ENCODE measurements at places on chromosomes 3 and 15.

GRCh38 chr15:46892621-46893160, 824.6 kb upstream of the SEMA6D start:
- no peak for DNase-seq

DNA sequence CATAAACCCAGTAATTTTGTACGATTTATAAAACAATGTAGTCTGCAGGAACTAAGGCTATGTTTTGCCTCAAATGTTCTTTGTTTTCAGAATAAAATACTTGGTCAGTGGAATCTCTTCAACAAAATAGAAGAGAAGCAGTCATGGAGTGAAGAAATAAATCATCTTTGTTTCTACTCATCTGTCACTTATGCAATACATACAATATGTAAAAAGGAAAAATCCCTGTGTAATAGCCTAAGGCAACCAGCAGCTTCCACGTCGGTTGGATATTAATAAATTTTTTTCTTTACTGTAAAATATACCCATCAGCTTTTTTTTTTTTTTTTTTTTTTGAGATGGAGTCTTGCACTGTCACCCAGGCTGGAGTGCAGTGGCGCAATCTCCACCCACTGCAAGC, 5.2 kb upstream of the WDR5B start:
- DNase-seq: no peak

DNA sequence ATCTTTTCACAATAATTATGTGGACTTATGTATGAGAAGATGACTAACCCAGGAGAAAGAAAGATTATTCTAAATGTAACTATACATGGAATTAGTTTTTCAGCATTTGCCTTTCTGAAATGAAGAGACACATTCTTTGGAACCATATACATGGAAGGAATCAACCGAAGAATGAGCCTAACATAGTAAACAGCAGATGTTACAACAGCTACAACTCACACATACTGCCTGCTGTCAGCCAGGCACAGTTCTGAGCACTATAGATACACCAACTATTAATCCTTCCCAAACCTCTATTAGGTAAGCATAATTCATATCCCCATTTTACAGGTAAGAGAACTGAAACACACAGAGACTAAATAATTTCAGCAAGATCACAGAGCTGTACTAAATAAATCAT, 840.0 kb downstream of the ROBO1 start:
- DNase-seq: no peak

GRCh38 chr3:122253581-122253980, 70.1 kb downstream of the CASR start:
- no peak for DNase-seq

DNA sequence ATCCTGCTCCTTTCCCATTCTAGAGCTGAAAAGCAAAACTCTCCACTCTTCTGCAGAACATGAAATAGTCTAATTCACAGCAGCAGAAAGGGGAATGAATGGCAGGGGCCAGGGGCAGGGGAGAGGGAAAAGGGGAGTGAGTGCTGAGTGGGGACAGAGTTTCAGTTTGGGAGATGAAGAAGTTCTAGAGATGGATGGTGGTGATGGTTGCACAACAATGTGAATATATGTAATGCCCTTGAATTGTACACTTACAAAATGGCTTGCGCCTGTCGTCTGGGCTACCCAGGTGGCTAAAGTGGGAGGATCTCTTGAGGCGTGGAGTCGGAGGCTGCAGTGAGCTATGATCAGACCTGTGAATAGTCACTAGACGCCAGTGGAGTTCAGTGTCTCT, 78.5 kb upstream of the MEF2A start:
- no peak for DNase-seq

DNA sequence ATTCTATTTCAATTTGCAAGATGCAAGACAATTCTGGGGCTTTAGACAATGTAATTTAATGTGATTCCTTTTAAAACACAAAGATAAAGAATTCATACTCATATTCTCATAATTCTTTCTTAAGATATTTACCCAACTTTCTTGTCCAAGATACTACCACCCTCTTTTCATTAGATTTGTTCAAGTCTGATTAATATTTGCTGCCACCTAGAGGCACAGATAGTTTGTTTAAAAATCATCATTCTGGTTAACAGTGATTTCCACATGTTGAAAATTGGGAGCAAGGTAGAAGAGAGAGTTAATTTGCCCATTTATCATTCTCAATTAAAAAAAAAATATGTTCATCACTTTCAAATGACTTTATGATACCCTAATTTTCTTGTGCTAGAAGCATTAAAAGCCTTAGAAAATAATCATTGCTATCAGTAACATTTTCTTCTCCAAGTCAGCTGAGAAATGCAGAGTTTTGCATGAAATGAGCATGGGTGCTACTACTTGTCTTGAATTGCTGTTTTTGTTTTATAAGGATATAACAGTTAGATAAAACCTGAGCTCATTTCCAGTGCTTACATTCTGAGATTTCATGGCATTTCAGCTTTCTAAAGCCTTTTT, 11.6 kb downstream of the TAMM41 start:
- DNase-seq: no peak

DNA sequence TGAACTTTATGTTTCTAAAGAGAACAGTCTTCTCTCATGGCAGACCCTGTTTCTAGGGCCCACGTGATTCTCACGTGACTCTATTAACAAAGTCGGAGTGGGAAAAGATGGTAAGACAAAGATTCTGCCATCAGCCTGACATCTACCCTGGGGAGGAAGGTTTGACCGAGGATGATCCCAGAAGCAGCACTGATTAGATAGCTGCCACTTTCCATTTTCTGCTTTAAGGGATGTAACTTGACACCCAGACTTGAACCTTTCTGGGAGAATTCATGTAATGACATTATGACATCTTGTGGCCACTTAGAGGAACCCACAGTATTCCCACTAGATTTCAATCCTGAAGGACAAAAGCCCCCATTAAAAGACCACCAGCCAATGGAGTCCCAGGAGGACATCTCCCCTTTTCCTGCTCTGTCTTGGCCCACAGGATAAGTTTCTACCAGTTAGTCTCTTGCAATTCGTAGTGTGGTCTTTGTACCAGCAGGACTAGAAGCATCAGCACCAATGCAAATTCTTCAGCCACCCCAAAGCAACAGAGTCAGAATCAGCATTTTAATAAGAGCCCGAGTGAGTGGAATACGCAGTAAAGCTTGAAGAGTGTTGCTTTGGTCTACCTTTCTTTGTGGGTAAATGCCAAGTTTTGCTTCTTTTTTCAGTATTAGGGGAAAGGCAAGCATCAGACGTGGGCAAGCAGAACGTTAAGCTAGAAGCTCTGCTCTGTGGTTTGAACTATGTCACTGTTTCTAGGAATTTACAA, 480.5 kb upstream of the PROK2 start:
- no peak for DNase-seq

- DNase-seq: no peak
Measured at GRCh38 chr3:20537234-20537633, 351.2 kb upstream of the SGO1 start.

DNA sequence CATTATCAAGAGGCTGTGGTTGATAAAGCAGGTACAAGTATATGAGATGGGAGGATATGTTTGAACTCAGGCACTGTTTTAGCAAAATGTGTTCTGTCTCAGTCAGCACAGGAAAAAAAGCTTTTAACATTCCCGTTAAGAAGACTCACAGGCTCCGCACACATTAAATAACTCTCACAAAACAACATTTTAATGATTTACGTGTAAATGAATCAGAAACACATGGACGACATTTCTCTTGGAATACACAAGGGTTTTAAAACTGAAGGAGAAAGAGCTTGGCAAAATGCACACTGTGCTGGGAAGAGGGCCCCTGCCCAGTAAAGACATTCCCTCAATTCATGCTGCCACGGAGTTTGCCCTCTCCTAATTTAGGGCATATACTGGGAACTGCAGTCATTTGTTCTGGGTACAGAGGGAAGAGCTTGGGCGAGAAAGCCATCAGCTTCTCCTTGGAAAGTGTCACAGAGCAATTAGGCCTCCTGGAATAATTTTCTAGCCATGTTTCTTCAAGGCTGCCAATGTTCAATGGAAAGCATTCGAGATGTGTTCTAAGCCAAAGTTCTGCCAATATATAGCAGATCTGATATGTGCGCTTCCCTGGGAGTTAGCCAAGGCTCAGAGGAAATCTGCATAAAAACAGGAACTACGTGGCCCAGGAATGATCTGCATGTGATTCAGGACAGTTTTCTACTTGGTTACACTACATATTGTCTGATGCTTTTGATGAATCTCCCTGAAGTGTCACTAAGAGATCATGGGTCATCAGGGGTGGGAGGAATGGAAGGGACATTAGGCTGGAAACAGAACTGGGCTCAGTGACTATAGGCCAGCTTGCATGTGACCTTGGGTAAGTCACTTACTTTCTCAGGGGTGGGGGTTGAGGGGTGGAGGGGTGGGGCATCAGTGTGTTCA, 2.2 kb upstream of the MASP1 start:
- no peak for DNase-seq

- no peak for DNase-seq
Measured at GRCh38 chr3:138465925-138466324, 31.5 kb downstream of the ESYT3 start.

- DNase-seq: no peak
Measured at GRCh38 chr3:195467641-195468390, 25.0 kb upstream of the ACAP2 start.

DNA sequence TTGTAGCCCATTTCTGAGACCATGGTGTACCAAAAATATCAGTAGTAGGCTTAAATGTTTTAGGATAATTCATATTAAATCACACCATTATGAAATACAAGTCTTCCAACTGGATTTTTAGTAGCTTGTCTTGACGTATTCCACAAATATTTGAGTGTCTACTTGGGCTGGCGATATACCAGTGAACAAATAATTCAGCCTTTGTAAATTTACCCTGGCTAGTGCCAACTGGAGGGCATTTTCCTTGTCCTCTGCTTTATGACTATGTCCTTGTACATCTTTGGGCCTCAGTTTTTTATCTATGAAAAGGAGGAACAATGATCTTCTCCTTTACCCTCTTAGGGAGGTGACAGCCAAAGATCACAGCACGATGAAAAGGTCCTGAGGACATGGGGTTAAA, 114.8 kb downstream of the FRMD4B start:
- no peak for DNase-seq

- DNase-seq: no peak
Measured at GRCh38 chr3:141227752-141228151, 3.9 kb upstream of the PXYLP1 start.

DNA sequence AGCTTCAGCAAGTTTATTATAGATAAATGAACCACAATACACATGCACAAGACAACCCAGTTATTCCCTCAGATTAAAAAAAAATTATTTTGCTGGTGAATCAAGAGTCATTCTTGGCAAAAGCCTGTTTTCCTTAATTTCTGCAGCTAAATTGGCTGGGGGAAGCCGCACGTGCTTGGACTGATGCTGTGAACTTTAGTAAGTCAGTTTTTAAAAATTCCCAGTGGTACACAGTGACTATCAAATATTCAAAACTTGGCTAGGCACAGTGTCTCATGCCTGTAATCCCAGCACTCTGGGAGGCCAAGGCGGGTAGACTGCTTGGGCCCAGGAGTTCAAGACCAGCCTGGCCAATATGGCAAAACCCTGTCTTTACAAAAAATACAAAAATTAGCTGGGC, 23.9 kb downstream of the EHD4 start:
- no peak for DNase-seq

GRCh38 chr15:62903437-62903836, 139.1 kb upstream of the TPM1 start:
- DNase-seq: no peak

DNA sequence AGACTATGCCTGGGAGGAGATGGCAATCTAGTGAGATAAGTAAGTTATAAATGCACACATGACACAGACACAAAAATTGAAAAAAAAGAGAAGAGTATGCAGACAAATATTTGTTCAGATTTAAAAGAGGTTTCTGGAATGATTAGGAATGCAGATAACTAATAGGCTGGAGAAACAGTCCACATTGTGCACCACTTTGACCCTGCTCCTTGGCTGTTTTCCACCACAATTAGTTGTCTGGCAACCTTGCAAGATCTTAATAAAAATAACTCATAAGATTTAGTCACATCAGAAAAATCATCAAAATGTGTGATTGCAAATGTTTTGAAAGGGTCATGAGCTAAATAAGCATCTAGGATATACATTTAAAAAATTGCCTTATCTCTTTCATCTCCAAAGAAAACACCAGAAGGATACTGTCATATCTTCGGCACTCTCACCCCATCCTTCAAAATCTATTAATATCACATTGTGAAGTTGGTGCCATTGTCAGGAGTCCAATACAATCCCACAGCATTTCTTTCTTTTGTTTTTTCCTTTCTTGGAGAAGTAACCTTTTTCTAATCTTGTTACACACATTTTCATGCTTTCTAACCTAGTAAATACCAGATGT, 153.7 kb upstream of the KCNMB2 start:
- DNase-seq: no peak

Measured in stimulated activated CD8-positive, alpha-beta memory T cell treated with anti-CD3 and anti-CD28 coated beads, Interleukin-4, amount 100 ng/mL, for 1 hour (primary cell).